ENCODE measurements at places on chromosomes 6 and 20. TPM values are rescaled to one million over a fixed set of nuclear protein-coding genes. Genes with fewer than 3 reads are reported as not detected.

DNA sequence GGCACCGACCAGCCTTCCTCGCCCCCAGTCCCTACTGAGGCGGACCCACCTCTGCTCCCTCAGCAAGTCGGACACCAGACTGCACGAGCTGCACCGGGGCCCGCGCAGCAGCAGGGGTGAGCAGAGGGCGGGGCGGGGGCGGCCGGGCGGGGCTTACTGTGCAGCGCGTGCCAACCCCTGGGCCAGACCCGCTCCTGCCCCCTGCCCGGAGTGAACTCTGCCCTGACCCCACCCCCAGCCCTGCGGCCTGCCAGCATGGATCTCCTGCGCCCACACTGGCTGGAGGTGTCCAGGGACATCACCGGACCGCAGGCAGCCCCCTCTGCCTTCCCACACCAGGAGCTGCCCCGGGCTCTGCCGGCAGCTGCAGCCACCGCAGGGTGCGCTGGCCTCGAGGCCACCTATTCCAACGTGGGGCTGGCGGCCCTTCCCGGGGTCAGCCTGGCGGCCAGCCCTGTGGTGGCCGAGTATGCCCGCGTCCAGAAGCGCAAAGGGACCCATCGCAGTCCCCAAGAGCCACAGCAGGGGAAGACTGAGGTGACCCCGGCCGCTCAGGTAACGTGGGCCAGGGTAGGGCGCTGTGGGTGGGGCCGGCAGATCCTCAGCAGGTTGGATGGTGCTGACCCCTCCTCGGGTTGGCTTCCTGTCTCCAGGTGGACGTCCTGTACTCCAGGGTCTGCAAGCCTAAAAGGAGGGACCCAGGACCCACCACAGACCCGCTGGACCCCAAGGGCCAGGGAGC, 1.5 kb upstream of the SLC2A4RG start:
- no peak for DNase-seq

- DNase-seq = peak; percentile 41
Measured at GRCh38 chr6:37674161-37674560, 23.5 kb downstream of the MDGA1 start.

DNA sequence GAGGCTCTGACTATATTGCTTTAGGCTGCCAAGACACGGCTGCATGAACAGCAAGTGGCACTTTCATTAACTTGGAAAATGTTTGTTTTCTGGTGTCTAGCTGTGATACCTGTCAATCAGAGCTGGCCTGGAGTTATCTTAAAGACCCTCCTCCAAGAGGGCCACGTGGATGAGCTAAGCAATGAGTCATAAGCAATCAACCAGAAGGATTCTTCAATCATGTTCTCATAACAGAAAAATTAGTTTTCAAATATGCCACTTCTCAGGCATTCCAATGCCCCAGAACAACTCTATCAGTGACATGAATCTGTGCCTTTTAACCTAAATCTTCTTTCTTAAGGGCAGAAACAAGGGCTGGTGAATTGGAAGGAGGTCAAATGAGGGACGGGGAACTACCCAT, 283.0 kb downstream of the HTR1B start:
- peak; percentile 24 for DNase-seq

DNA sequence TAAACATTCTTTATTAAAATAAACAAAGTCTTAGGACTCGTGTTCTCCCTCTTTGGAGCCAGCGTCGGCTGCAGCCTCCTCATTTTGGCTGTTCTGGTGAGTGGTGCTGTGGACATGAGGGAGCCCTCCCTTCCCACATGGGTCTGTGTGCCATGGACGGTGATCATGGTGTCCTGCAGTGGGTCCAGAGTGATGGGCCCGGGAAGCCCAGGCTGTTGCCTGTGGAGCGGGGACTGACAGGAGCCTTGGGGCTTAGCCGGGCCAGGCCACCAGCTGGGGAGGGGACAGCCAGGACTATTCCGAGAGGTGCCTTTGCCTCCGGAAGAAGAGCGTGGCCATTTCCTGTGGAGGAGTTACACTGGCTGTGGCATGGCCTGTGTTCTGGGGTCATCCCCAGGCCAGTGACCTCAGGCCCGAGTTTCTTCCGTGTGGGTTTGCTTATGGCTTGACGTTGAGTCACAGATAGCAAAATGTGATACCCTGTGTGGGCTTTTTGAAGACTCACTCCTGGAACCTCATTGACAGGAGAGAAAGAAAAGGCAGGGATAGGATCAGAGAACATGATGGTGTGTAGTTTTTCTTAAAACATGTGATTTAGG, 153.4 kb downstream of the DTNBP1 start:
- DNase-seq = peak; percentile 85

GRCh38 chr6:96304997-96305396, 216.6 kb upstream of the UFL1 start:
- DNase-seq = no peak

GRCh38 chr20:31842471-31843157, 2.8 kb downstream of the FOXS1 start:
- DNase-seq = peak; percentile 67

GRCh38 chr20:16571333-16571732, 1.9 kb downstream of the KIF16B start:
- no peak for DNase-seq

- DNase-seq = peak; percentile 54
Measured at GRCh38 chr6:154732538-154733182, 556 bp upstream of the SCAF8 start.

- no peak for DNase-seq
Measured at GRCh38 chr20:23103284-23104018, 17.3 kb upstream of the CD93 start.

Gene IFT52
- 77.5 TPM for total RNA-seq
